Suprapubic skin (tissue), 4 donors: ENCODE measurements at places on chromosomes 11 and 22. TPM values are rescaled to one million over a fixed set of nuclear protein-coding genes. Genes with fewer than 3 reads are reported as not detected.

SORL1 gene
- 27.3 TPM for total RNA-seq

UBQLNL gene
- 1.9 TPM for total RNA-seq

C11orf86 gene
- total RNA-seq, result not detected

DNA sequence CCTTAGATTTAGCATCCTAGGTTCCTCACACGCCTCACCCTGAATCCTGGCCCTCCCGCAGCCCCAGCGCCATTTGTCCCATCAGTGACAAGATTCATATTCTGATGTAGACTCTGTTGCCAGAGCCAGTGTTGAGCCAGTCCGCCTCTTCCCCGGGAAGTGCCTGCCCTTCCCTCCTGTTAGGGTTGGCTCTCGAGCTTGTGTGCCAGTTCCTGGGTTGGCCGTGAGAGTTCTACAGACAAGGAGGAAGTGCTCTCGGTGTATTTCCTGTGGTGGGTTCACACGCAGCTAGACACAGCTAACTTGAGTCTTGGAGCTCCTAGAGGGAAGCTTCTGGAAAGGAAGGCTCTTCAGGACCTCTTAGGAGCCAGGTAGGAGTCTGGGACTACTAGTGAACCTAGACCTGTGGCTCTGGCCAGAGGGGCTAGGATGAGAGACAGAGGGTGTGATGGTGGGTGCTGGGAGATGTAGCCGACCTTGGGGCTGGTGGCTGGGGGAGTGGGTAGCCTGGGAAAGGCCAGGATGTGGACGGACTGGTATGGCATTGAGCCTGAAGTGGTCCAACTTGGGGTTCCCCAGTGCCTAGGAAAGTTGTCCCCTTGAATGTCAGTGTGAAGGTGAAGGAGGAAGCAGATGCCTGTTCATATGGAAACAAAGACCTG lies at the start of gene IL18BP:
Gene IL18BP, plus strand, starts transcription at position 261 of the 662 bp plus-strand sequence. CDS start 1,076 bp downstream, outside the sequence.
- DNase-seq, result no peak

GRCh38 chr11:76147106-76147740 lies 59.1 kb downstream of the WNT11 start:
- no peak for DNase-seq

GRCh38 chr11:79182794-79183193 lies 258.0 kb downstream of the TENM4 start:
- DNase-seq, result no peak

- DNase-seq, result peak; percentile 79
Measured at GRCh38 chr22:35314161-35314942, 14.7 kb downstream of the TOM1 start.

DNA sequence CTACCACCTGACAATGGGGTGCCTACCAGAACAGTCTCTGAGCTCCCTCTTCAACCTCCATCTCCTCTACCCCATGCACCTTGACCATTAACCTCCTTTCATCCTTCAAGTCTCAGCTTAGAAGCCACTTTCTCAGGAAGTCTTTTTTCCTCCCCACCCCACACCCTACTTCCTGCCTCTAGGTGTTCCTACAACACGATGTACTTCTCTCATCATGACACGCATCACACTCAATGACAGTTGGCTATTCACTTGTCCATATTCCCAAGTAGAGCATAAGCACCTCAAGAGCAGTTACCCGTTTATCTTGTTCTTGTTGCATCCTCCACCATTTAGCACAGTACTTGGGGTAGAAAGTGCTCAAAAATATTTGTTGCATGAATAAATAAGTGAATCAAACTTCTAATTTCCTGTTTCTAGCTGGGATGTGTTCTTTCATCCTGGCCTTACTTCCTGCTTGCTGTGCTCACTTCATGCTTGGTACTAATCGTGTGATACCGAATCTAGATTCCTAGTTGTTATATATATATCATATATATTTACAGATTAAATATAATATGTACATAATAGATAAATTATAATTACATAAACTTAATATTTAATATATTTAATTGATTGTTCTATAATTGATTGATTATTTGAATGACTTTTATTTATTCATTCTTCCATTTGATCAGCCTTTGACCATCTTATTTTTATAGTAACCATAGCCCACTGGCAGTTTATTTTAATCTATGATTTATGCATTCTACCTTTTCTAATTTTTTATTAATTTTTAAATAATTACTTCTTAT lies 177.5 kb upstream of the TMEM45B start:
- no peak for DNase-seq

GRCh38 chr11:14101388-14101787 lies 138.9 kb downstream of the SPON1 start:
- DNase-seq, result no peak
